Anterior cingulate cortex (tissue), 58 donors: ENCODE measurements at places on chromosomes 5 and 9.

GRCh38 chr5:128842241-128842640 is 123.0 kb upstream of the SLC27A6 start:
- no peak for DNase-seq

- DNase-seq, result no peak
Observed at GRCh38 chr9:113594484-113595299, 131.2 kb downstream of the RGS3 start.

- DNase-seq, result no peak
Observed at GRCh38 chr5:3118340-3118739, 366.9 kb upstream of the IRX2 start.

DNA sequence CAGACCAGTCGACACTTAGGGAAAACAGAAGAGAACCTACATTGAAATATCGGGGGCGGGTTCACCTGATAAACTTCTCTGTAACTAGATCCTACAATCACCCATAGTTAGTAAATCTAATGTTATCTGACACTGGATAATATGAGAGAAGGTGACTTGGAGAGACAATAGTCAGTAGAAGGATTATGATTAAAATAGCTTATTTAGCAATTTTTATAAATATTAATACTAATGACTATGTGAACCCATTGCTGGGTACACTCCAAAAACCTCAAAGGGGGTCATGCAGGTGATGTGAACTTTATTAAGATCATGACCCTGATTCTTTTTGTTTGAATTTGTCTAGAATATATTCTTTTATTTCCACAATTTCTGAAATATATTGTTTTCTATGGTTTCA is 164.1 kb upstream of the CCNH start:
- DNase-seq, result no peak

DNA sequence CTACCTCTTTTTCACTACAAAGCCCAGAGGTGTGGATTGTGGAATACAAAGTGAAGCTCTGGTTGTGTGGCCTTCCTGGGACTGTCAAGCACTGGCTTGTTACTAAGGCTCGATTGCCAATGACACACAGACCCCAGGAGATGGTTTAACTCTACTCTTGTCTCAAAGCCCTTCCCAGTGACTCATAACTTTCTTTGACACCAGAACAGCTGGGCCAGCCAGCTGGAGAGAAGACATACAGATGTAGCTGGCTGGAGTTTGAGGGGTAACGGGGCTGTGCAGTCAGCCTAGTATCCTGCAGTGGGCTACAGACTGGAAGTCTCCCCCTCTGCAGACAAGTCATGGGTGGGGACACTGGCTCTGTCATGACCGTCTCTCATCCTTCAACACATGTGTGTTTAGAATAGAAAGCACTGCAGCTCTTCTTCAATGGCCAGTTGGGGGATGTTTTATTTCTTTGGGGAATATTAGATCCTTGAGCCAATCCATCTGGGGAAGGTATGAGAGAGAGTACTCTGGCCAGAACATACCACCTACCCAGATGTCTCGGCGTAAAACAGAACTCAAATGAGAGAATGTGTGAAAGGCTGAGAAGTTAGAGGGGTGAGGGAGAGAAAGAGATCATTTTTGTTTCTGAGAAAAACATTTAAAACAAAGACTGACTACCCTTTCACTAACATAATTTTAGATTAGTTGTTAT is 53.3 kb downstream of the SEMA6A start:
- DNase-seq, result no peak

DNA sequence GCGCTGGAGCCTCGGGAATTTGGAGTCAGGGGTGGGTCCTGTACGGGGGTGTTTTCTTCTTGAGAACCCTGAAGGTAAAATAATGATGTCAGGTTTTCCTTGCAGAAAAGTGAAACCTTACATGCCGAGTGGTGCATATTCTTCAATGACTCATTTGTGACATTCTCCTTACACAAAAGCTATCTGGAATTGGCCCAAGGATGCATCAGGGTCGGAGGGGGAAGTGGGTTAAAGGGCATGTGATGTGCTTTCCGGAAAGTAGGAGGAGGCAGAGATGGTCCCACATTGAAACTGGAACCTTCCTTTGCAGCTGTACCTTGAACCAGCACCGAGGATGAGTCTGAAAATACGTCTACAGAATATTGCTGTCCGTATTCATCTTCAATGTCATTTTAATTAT is 411.2 kb upstream of the IRX4 start:
- DNase-seq, result no peak

GRCh38 chr5:15064396-15064795 is 192.8 kb upstream of the ANKH start:
- no peak for DNase-seq

GRCh38 chr5:159051421-159052282 is 48.1 kb downstream of the EBF1 start:
- DNase-seq, result peak; percentile 32

DNA sequence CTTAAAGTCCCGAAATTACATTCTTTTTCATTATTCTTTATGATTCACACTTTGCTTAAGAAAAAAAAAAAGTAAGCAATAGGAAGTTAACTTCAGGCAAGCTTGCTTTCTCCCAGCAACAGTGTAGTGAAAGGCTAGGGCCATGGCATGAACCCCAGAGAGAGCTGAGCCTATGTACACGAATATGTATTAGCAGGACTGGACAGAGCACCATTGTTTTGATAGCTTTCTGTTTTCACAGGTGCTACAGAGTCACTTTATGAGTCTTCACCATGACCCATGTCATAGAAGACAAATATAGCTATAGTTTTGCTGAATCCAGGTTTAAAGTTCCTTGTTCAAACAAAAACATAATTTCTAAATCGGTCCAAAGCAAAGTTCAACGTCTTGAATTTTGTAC is 199.2 kb downstream of the ADAMTSL1 start:
- no peak for DNase-seq

DNA sequence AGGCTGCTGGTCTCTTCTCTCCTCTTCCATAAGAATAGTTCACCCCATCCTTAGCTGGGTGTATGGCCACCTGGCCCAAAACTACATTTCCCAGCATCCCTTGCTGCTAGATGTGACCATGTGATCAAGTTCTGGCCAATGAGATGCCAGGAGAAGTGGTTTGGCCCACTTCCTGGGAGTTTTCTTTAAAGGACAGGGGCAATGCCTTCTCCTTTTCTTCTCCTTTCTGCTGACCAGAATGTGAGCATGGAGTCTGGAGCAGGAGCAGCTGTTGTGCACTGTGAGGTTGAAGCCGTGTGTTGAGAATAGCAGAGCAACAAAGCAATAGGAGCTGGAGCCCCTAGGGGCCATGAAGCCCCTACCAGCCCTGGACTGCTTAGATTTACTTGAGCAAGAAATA is 36.8 kb downstream of the C9orf50 start:
- peak; percentile 45 for DNase-seq

DNA sequence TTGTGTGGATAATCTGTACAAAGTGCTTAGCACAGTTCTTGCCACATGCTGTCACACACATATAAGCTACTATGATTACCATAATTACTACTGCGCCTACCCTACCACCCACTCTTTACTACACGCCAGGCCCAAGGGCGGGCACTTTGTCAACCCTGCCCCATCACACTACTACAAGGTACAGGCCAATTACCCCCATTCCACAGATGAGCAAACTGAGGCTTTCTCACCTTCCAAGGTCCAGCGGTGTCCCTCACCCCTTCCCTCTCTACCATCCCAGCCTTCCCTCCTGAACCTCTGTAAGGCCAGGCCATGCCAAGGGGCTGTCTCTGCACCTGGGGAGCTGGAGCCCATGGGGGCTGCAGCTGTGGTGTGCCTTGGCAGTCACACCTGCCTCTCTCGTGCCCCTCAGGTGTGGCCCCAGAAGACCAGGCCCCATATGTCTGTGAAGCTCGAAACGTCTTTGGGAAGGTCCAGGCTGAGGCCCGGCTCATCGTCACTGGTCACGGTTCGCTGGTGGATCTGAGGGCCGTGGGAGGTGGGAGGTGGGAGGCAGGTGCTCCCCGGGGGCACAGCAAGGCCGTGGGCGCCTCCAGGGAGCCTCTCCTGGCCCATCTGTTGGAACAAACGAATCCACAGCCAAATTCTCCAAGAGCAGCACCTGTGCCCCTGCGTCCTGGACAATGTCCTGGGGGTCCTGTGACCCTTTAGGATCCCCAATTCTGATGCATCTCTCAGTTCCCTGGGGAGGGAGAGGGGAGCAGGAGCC is 54.6 kb downstream of the HMCN2 start:
- DNase-seq, result no peak

DNA sequence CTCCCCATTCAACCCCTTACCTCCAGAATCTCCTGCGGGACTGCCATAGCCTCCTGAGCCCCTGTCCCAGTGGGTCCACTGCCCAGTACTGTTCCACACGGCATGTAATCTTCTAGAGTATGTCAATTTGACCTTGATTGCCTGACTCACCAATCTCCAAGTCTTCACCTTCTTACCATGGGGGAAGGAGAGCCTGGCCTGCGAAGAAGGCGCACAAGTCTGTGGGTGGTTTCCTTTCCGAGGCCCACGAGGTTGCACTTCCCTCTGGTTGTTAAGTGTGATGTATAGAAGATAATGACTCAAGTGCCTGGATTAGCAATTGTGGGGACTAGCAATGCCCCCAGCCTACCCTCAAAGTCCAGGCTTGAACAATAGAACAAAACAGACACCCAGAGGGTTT is 8.1 kb upstream of the TENT4A start:
- no peak for DNase-seq

GRCh38 chr5:119943148-119943547 is 313.8 kb downstream of the FAM170A start:
- no peak for DNase-seq

DNA sequence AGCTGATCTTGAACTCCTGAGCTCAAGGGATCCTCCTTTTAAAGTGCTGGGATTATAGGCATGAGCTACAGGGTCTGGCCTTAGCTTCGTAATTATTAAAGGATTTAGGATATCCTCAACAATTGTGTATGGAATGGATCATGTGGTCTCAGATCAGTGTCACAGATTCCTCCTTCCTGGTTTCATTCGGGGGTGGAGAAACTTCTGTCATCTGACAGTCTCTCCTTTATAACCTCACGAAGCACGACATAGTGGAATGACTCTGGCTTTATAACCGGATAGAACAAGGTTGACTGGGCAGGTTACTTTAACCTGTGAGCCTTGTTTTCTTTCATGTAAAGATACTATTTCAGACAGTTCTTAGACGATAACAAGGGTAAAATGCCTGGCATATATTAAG is 4.4 kb upstream of the GNG10 start:
- no peak for DNase-seq

DNA sequence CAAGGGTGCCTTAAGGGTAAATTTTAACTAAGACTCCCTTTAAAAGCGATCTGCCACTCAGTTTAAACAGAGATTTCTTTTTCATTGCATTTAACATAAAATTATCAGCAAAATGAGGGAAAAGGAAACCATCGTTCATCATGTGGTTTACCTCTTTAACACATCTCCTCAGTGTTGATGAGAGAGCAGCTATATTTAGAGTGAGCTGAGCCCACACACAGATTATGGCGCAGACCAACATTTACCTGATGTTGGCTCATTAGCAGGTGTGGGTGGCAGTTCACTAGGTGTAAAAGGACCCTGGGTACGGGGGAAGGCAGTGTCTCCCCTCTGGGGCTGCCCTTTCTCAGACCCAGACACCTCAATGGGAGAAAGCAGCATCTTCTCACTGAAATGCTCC is 149.8 kb downstream of the ENTREP1 start:
- DNase-seq, result no peak

DNA sequence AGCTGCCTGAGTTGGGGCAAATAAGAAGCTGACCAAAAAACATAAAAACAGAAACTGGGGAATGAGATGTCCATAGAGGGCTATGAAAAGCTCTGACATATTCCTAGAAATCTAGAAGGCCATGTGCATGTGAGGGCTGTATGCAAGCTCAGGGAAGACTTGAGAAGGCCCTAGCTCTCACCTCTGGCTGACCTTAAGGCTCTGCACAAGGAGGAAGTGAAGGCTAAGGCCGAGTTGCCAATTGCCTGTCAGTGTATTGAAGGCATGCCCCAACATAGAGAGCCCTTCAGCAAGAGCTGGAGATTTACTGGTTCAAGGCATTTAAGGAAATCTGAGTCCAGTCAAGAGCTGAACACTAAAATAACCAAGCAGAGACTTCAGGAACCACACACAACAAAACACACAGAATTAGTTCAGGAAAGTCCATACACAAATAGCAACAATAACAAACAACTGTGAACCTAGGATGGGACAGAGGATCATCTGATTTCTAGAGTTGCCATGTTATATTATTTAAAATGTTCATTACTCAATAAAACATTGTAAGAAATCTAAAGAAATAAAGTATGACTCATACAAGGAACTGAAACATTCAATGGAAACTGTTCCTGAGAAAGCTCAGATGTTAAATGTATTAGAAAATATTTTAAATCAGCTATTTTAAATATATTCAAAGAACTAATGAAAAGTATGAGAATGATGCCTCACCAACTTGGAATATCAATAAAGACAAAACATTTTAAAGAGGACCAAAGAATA is 161.8 kb downstream of the AUH start:
- no peak for DNase-seq

- no peak for DNase-seq
Observed at GRCh38 chr9:86488794-86489193, 134.6 kb upstream of the TUT7 start.

DNA sequence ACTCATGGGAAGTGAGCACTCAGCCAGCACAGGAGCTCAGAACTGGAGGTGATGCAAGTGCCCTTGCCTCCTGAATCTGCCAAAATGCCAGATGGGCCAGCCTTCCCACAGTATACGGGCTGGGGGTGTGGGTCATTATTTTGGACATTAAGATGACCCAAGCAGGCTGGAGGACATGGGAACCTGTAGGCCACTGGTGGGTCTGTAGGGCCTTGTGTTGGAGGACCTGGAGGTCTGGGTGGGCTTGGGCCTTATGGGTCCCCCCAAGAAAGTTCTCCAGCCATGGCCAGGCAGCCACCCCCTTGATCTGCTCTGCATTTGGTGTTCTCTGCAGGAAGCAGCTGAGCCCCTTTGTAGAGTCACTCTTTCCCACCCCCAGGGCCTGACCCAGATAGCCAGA is 71.0 kb upstream of the ANGPTL2 start:
- no peak for DNase-seq

DNA sequence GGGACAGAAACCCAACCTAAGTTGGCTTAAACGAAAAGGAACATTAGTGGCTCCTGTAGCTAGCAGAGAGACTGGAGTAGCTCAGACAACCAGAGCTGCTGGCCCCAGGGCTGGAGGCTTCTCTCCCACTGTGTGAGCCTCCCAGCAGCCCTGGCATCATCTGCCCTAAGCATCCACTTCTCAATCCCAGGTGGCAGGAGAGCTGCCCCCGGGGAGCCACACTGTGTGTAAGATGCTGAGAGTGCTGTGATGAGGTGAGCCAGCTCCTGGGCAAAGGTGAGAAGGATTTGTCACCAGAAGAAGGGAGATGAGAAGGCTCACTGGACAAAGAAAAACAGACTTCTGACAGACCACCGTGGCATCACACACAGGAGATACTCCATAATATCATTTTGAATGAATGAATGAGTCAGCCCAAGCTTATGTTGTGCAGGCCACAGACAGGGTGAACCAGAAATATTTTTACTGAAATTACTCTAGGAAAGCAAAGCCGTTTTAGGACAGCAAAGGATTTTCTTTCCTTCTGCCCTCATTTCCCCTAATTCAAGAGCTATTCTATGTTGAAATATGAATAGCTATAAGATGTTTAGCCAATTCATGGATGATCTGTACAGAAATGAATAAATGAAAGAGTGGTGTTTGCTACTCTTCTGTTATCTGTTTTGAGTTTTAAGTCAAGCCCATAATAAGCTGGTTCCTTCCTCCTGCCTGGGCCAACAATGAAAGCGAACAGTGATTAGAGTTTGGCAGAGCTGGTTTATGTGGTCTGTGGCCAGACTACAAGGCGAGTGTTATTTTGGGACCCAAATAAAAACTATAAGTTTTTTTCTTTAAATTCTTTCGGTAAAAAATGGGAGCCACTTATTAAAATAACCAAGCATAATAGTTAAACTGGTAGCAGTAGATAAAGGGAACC is 57.4 kb upstream of the ECM2 start:
- no peak for DNase-seq
